ENCODE measurements at places on chromosomes 12 and 14.
A peak's percentile ranks its signal among the peaks of the same experiment; 100 is the strongest.

DNA sequence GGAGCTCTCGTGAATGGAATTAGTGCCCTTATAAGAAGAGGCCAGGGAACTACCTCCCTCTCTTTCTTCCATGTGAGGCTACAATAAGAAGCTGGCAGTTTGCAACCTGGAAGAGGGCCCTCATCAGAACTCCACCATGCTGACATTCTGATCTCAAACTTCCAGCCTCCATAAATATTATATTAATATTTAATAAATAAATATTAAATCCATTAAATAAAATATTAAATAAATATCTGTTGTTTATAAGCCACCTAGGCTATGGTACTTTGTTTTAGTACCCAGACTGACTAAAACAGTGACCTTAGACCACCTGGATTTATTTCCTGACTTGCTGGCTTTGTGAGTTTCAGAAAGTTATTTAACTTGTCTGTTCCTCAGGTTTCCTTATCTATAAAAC is 49.9 kb downstream of the ZNF641 start:
- no peak for DNase-seq

DNA sequence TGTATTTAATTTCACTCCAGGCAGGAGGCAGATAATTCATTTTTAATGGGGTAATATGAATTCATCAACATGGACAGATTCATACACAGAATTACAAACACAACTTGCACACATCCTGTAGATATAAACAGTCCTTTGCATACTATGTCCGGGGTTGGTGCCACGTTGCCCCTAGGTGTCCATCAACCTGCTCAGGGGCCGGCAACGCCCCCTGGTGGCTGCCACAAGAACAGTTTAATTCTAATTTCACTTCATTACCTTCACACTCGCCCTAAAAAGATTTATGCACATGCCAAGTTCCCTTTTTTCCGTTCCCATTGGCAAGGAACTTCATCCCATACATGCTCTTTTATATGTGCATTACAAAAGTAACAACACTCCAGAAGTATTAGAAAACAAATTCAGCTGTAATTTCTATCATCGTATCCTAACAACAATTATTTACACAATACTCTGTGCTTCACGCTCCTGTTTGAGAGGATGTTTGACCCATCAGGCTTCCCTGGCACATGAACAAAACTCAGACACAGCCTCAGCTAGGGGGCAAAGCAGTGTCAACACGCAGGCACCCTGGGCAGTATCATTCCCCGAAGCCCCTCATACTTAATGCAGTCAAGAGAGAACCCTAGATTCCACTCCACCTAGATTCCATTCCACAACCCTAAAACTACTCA is 15.5 kb downstream of the MANSC1 start:
- DNase-seq = peak; percentile 50

DNA sequence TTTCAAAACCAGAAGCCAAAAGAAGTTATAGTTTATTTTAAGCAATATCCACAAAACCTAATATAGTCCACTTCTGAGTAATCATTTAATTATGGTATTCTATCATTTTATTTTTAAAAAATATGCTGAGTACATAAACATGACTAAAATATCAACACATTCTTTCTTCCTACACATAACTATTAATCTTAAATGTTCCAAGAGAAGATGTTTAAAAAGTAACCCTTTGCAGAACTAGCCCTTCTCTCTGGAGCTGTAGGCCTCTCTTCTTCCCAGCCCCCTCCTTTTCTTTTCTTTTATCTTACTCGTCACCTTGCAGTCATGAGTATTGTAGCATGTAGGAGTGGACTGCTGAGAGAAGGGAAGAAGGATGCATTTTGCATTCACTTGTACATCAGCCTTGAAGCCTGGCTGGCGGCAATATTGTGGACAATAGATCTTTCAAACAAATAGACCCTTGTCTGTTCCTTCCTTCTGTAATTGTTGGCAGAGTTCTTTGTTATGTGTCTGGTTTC is 941.9 kb downstream of the NRXN3 start:
- no peak for DNase-seq

DNA sequence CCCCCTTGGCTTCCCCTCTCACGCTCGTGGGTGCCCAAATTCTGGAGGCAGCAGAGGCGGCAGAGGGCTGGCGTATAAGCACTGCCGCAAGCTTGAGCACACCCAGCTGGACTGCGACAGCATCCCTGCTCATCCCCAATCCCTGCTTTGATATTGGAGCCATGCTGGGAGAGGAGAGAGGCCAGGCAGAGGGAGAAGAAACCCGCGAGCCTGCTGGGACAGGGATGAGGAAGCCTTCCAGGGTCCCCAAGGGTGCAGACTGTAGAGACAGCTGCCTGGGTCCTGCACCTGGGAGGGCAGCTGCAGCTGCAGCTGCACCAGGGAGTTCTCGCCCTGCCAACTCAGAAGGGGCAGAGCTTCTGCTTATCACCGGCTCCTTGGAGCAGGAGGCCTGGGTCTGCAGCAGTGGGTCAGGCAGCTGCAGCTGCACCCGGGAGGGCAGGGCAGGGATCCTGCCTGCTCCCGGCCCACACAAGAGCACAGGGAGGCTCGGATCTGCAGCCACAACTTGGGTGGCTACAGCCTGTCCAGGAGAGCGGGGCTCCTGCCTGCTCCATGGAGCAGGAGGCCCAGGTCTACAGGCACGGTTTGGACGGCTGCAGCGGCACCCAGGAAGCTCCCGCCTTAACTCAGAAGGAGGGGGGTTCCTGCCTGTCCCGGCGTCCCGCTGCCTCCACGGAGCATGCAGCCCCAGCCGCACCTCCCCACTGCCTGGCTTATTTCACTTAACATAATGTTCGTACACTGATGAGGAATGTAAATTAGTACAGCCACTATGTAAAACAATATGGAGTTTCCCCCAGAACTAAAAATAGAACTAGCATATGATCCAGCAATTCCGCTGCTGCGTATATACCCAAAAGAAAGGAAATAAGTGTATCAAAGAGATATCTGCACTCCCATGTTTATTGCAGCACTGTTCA is 60.4 kb upstream of the SGPP1 start:
- no peak for DNase-seq

- DNase-seq = peak; percentile 31
Measured at GRCh38 chr14:68695326-68695768, 97.5 kb downstream of the ZFP36L1 start.

DNA sequence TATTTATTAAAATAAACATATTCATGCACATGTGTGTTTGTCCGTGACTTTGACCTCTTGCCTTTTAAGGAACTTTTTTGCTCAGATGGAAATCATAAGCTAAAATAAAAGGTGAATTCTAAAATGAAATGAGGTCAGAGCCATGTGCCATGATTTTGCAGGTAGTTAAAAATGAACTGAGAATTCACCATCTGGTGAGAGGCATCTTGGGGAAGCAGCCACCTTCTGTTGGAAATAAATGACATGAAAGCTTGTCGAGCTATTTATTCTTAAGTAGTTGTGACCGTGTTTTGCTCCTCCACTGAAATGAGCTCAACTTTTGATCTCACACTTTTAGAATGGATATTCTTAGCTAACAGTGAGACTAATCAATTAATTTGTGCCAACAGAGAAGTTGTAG is 56.8 kb upstream of the CNOT2 start:
- no peak for DNase-seq

- peak; percentile 17 for DNase-seq
Measured at GRCh38 chr12:75489613-75490210, 9.2 kb downstream of the GLIPR1 start.

- no peak for DNase-seq
Measured at GRCh38 chr12:31989571-31990362, 30.6 kb downstream of the RESF1 start.

- DNase-seq = peak; percentile 90
Measured at GRCh38 chr12:48903982-48904411, 21.3 kb downstream of the FKBP11 start.

DNA sequence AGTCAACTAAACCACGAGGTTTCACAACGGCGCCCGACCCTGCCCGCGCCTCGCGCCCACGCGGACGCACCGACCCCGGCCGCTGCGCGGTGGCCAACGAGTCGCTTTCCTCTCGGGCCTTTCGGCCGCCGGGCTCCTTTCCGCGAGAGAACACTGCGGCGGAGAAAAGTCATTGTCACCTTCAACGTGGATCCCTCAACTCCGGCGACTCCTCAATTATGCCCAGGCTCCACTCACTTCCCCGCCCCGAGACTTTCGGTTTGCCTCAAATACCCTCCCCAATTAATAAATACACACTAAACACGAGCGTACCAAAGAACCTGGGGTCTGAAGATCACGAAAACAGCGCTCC is 450 bp downstream of the SINHCAF start:
- DNase-seq = peak; percentile 3

DNA sequence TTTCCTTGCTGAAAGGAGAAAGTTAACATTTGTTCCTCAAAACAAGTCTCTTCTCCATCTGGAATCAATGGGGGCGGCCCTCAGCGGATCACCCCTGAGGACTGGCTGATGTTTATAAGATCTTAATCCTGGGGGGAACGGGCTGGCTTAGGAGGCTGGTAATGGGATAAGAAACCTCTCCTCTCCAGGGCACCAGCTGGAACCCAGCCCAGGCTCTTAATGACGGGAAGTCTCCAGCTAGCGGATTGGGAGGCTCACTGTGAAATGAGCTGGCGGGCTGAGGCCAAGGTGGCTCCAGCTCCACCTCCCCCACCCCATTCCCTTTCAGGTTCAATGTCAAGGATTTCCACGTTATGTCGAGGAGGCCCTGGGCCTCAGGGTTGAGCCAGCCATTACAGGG is 1133.0 kb downstream of the VRK1 start:
- no peak for DNase-seq

DNA sequence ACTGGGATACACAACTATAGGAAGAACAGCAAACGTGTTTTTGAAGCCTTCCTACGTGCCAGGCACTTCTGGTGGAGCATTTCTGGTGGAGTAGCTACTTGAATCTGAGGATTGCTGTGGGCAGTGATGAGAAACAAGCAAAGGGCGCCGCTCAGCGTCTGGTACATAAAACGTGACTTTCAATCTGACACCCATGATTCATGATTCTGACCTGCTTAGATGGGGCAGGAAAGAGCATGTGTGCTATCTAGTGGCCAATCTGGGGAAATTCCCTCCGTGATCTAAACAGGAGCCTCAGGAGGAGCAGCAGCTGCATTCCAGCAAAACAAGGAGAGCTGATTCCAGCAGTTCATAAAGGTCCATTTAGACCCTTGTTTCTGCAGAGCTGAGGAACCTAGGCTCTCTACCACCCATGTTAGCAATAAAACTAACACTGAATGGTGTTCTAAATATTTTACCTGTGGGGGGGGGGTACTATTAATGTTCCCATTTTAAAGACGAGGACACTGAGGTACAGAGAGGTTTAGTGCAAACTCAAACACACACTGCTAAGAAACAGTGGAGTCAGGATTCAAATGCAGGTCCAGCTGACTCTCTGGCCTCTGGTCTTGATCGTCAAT is 37.8 kb downstream of the PAH start:
- no peak for DNase-seq

DNA sequence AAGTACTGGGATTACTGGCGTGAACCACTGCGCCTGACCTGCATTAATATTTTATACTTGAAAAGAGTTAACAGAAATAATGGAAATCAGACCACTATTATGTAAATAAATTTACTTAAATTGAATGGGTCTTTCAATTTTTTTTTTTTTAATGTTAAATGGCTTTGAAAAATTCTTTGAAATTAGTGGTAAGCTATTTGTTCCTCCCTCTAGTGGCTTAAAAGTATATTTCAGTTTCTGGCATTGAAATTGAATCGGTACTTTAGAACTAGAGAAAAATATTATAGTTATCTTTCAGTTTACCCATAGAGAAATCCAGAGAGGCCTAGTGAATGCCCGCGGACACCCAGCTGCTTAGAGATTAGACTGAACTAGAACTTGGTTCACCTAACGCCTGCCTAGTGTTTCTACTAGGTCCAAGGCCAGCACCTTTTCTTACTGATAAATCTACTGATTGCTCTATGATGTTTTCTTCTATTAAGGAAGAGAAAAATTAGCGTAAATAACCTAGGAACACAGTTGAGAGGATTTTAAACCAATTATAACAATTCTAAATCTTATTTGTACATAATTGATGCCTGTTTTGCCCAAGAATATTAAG is 106.5 kb downstream of the EML1 start:
- no peak for DNase-seq

- DNase-seq = no peak
Measured at GRCh38 chr14:100078997-100079725, 13.9 kb downstream of the EVL start.

GRCh38 chr14:66472251-66472650 is 13.9 kb upstream of the CCDC196 start:
- DNase-seq = no peak

- no peak for DNase-seq
Measured at GRCh38 chr12:1651946-1652345, 22.9 kb downstream of the WNT5B start.

DNA sequence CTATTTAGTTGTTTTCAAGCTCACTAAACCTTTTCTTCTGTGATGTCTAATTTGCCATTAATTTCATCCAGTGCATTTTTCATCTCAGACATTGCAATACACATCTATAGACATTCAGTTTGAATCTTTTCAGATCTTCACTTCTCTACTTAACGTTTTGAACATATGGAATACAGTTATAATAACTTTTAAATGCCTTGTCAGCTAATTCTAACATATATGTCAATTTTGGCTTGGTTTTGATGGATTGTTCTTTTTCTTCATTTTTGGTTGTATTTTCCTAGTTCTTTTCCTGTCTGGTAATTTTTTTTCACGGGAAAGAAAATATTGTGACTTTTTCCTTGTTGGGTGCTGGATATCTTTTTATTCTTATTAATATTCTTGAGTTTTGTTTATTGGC is 215.3 kb downstream of the ATP23 start:
- DNase-seq = no peak

DNA sequence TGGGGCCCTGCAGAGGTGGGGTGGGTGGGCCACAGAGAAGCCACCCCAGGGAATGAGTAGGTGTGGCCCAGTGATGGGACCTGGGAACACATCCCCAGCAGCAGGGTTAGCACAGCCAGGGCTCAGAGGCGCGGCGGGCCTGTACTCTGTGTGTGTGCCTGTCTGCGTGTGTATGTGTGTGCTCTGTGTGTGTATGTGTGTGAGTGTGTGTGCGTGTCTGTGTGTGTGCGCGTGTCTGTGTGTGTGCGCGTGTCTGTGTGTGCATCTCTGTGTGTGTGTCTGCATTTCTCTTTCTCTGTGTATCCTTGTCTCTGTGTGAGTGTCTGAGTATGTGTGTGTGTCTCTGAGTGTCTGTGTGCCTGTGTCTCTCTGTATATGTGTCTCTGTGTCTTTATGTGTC is 26.1 kb downstream of the KIF26A start:
- no peak for DNase-seq

DNA sequence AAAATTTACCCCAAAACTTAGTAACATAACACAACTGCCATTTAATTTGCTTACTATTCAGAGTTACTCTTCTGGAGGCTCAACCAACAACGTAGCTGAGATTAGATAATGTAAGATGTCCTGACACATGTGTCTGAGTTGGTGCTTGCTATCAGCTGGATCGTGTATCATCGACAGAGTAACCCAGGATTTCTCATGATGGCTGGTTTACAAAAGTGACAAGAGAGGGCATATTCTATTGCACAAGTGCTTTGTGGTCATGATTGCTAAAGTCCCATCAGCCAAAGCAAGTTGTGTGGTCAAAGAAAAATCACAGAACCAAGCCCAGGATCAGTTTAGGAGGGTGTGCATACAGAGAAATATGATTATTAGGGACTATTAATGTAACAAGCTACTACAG is 73.4 kb downstream of the CAPZA3 start:
- DNase-seq = no peak

GRCh38 chr14:36751920-36752319 is 90.3 kb downstream of the PAX9 start:
- no peak for DNase-seq
